ENCODE measurements at places on chromosomes 3 and 15.

DNA sequence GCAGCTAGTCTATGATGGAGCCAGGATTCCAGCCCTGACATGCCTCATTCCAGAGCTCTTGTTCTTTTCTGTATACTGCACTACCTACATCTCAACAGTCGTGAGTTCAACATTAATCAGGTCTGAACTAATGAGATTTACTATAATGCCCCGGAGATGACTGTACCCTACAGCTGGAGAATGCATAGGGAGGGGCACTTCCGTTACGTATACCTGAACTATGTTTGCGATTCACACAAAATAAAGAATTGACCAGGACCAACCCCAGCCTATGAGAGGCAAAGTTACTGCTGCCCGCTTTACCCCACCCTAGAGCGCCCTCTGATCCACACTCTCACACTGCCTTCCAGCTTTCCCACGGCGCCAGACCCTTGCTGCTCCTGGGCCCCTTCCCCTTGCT lies 97.0 kb downstream of the IGF2BP2 start:
- DNase-seq: no peak

DNA sequence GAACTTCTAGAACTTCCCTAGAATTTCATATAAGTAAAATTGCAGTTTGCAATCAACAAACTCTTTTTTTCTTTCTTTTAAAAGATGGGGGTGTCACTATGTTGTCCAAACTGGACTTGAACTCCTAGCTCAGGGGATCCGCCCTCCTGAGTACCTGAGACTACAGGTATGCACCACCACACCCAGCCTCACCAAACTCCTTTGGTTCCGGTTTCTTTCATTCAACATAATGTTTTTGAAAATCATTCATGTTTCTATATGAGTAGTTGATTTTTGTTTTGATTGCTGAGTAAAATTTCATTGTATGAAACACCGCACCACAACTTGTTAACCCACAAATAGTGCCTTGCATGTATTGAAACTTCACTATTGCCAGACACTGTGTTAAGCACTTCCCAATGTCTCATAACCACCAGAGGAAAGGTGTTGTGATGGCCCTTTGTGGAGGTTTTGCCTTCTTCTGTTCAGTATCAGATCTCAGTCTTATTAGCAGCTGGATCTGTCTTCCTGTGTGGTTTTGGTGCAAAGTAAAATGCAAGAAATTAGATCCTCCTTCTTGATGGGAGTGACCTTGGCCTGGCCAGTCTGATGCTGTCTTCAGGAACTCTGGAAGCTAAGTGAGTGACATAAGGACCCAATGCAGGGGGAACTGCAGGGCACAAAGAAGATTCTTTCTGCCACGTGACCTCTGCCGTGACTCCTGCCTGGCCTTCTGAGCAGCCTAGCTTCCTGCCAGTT lies 78.8 kb upstream of the UBE2E1 start:
- DNase-seq: no peak

GRCh38 chr3:66312039-66312438 lies 91.2 kb downstream of the SLC25A26 start:
- DNase-seq: no peak

DNA sequence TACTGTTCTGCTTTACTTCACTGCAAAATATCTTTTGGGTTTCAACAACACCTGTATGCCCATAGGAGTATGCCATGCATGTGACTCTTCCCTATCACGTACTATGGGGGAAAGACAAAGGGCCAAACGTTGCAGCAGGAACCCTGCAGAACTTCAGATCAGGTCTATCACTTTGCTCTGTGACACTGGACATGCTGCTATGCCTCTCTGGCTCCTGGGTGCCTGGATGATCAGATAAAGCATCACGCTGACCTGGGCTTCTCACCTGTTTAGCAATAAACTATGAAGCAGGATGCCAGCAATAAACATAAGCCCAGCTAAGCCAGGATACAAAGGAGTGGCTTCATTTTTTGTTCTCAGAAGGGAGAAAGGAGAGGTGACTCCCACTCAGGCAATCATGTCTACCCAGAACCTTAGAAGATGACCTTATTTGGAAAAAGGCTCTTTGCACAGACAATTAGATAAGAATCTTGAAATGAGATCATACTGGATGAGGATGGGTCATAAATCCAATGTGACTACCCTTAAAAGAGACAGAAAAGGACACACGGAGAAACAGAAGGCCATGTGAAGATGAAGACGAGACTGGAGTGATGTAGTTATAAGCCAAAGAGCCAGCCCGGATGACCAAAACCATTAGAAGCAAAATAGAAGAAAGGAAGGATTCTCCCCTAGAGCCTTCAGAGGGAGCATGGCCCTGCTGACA lies 19.3 kb downstream of the POMGNT2 start:
- DNase-seq: no peak

- no peak for DNase-seq
These were observed 3.2 kb downstream of the TYRO3 start for GRCh38 chr15:41562244-41562643.

DNA sequence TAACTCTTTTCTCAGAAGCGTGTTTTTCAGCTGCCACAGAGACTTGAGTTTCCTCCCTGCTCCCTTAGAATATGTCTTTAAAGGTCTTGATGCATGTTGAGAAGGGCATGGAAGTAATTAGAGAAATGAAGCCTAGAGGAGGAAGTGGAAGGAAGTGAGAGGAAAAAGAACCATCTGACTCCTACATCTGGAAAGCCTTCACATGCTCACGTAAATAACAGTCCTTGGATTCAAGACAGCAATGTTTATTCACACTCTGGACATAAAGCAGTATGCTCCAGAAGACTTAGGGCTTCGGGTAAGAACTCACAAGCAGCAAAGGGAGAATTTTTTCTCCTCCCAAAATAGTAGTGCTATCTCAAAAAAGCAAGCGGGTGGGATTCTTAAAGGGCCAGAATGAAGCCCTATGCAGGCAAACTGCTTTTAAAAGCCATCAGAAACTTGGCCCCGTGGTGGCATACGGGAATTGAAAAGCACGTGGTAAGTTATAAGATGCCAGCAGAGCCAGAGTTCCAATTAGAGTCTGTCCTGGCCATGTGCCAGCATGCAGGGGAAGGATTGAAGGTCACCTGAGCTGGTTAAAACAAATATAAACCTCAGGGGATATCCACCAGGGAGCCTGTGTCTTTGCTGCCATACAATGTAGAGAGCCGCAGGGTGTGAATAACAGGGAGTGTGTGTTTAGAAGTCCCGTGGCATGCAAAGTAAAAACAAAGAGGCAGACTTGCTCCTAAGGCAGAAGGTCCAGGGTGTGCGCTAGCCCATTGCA lies 380.8 kb upstream of the NDN start:
- DNase-seq: no peak

DNA sequence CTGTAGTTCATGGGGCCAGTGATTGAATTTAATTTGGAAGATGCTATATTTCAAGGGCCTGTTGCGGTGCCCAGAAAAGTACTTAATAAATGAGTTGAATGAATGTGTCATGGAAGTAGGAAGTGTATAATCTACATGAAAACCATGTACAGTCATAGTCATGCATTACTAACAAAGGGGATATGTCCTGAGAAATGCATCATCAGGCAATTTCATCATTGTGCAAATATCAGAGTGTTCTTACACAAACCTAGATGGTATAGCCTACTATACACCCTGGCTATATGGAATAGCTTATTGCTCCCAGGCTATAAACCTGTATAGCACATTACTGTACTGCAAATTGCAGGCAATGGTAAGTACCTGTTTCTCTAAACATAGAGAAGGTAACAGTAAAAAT lies 10.7 kb upstream of the MYO5C start:
- no peak for DNase-seq

DNA sequence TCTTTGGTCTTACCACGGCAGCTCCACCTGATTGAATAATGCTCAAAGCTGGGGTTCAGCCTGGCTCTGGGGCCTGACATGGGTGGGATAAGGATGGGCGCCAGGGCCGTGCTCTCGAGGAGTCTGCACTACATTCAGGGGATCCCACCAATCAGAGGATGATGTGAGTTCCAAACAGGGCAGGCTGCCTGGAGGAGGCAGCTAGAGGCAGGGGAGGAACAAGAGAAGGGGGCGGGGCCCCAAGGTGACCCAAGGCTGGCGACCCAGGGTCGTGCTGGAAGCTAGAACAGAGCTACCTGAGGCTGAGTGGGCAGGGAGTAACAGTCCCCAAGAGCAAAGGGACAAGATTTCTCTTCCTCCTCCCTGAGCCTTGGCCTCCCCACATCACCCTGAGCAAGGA lies 56.1 kb downstream of the PCSK6 start:
- DNase-seq: no peak

DNA sequence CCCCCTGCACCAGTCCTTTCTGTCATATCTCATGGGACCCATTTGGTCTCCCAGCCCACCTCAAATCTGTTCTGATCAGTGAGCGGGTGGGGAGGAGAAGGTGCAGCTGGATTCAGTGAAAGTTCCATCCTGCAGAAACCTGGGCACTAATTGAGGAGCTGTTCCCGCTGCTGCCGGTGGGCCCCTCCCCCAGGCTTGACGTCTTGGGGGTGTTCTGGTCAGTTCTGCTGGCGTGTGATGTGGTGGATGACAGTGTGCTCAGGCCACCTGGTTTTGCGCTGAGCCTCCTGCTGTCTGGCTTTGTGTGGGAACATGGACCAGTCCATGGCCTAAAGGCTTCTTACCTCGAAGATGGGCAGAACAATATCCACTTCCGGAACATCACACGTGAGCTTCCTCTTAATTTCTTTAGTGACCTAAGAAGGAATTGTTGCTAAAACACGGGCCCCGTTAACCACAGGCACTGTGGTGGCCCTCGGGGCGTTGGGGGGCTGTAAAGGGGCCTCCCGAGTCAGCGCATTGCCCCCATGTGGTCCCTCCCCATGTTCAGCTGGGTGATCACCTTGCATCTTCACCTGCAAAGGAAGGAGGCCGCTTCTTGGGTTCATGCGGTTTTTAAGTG lies 59.7 kb downstream of the RGMA start:
- no peak for DNase-seq

DNA sequence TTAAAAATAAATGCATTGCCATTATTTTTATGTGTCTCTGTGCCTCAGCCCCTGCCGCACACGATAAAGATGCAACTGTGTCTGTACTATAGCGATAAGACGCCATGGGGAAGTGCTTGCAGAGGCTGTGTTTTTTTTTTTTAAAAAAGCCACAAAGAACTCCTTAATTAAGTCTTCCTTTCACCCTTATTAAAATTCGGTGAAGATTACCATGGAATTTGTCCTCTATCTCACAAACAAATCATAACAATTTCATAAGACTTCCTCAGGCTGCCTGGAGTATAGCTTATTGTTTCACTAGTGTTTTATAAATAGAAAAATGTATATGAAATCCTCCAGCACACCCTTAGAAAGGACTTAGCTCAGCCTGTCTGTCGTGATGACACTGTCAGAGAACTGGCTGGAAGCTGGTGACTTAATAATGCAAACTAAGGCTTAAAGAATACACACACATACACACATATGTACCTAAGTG lies 374.8 kb upstream of the SLCO3A1 start:
- no peak for DNase-seq

- DNase-seq: no peak
These were observed 230.7 kb downstream of the BBX start for GRCh38 chr3:107753494-107753893.

All from stimulated activated CD4-positive, alpha-beta T cell treated with anti-CD3 and anti-CD28 coated beads, Interleukin-2, amount 100 ng/mL, for 24 hours (primary cell).